ENCODE measurements at places on chromosomes 4 and X.
A peak's percentile ranks its signal among the peaks of the same experiment; 100 is the strongest.

- DNase-seq: no peak
Observed at GRCh38 chr4:118790544-118790943, 45.4 kb downstream of the SEC24D start.

GRCh38 chr4:119097282-119097900 is 38.2 kb upstream of the MYOZ2 start:
- no peak for DNase-seq

DNA sequence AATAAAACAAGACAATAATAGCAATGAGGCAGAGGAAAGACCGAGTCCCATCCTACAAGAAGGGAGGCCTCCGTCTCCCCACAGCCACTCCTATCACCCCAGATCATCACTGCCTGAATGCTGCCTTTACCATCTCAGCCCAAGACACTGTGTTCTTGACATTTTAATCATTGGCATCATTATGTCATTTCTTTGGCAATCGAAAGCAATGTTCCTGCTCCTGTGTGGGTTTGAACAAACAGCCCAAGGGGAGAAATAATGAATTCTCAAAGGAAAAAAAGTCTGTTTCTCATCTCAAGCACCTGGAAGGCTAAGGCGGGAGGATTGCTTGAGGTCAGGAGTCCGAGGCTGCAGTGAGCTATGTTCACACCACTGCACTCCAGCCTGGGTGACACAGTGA is 73.0 kb upstream of the ACSL1 start:
- DNase-seq: no peak

GRCh38 chrX:46178763-46179162 is 366.5 kb downstream of the ZNF674 start:
- DNase-seq: no peak

DNA sequence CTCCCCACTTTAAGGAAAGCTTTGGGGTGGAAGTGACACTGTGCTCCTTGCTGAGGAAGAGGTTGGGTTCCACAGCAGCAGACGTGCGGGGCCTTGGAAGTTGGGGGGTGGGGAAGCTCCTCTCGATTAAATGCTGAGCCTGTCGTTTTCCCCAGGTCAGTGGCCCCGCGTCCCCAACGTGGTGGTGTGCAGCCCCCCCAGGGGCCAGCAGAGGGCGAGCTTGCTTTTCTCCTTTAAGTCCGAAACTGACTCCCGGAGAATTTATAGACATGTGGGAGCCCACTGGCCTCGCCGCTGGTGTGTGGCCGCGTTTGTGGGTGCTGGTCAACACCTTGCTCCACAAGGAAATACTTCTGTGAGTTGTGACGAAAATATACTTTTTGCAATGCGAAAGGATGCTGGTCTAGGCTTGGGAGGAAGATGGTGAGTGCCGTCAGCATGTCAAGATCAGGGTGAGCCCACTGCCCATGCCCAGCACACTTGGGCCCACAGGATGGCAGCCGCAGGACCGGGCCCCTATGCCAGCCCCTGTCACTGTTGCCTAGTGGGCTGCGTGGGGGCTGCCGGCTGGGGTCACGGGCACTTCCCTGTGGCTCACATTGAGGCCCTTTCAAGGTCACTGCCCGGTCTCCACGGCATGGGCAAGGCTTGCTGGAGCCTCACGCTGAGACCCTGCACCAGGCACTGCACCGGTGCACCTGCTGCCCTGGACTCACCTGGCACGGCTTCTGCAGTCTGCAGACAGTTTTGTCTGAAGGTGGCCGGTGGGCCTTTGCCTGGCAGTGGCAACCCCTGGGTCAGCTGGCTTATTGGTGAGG is 9.4 kb downstream of the UVSSA start:
- peak; percentile 76 for DNase-seq

DNA sequence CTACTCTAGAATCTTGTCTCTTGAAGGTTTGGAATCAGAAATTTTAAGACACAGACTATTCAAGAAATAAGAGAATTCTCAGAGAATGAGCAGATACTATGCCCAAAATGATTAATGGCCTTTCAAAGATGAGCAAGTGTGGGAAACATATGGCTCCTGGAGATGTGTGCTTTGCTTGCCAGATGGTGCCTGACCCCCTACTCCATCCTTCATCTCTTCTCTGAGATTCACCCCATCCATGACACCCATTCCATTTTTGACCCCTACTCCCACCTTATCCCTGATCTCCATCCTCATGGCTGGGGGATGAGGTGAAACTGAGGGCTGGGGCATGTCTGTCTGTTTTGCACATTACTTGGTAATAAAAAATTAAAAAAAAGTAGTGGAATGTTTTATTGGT is 75.5 kb downstream of the GPC3 start:
- no peak for DNase-seq

DNA sequence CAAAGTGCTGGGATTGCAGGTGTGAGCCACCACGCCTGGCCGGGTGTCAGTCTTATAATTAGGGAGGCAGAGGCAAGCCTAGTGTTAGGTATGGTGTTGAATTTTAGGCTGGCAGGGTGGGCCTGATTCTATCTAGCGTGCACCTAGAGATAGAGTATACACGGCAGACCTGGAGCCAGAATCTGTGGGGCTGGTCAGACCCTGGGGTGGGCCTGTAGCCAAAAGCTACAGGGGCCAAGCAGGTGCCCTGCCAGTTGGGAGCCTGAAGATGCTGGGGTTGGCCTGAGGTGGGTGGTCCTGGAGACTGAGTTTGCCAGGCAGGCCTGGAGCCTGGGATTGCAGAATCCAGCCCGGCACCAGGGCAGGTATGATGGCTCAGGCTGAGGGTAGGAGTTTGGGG is 1580.3 kb downstream of the ARAP2 start:
- DNase-seq: no peak

DNA sequence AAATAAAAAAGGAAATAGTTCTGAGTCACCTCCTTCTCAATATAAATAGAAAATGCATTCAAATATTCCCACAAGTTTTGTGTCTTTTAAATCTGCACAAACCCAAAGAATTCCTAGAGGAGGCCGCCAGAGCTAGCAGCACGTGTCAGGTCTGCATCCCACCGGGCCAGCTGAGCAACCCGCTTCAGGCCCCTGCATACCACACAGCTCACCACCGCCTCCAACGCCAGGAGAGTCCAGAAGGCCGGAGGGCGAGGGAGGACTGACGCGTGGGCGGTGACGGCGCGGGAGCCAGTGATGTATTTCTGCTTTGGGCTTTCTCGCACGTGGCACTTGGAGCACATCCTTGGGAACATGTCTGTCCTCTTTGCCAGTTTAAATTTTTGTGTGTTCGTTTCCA is 61.9 kb upstream of the CLDN34 start:
- DNase-seq: peak; percentile 42

- no peak for DNase-seq
Observed at GRCh38 chrX:17278961-17279360, 96.0 kb upstream of the NHS start.

DNA sequence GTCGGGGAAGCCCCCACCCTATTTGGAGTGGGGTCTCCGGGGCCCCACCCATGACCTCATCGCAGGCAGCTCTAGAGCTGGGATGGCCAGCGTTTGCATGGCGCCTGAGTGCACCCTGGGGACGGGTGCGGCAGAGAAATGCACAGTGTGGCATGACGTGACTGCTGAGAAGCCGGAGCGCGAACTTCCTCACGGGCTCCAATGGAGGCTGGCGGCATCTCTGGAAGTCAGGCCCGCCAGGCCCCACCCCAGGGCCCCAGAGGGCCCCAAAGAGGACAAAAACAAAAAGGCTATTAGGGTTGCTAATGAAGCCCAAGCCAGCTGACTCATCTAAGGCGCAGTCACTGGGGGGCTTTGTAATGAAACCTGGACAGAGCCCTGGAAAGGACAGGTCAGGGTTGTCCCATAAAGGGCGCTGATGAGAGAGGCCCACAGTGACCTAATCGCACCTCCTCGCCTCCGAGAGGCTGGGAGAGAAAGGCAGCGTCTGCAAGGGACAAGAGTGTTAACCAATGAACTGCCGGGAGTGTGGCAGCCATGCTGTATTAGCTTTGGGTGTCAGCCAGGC is 86.0 kb upstream of the C1QTNF7 start:
- DNase-seq: no peak

- no peak for DNase-seq
Observed at GRCh38 chr4:176755001-176755400, 37.7 kb downstream of the VEGFC start.

DNA sequence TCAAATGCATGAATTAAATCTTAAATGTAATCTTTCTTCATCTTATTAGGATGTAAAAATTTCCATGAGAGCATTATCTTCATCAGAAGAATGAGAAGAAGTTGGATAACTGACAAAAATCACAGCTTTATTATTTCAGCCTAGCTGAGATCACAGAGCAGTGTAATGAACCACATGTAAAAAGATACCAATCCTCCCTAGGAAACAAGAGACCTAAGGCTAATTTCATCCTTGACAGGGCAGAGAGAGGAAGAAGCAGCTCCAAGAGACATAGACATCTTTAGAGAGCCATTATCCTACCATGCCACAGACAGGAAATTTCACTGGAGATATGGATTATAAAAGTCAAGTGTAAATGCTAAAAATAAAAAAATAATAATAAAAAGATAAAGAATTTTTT is 40.9 kb upstream of the IL15 start:
- DNase-seq: no peak

DNA sequence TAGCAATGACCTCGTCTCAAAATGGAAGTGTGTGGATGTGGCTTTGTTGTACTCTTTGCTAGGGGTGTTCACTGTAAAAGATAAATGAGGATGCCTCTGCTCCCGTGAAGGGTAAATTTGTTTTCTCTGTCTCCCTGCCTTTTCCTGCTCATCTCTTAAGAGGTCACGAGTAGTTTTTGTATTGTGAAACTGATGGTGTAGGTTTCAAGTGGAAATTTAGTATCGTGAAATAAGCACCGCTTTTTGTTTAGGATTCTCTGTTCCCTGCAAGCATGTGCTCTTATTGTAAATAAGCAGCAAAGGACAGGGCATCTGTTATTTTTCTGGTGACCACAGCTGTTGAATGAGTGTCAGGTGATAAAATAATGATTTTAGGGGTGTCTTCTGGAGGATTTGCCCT is 104.6 kb downstream of the PHEX start:
- DNase-seq: no peak

DNA sequence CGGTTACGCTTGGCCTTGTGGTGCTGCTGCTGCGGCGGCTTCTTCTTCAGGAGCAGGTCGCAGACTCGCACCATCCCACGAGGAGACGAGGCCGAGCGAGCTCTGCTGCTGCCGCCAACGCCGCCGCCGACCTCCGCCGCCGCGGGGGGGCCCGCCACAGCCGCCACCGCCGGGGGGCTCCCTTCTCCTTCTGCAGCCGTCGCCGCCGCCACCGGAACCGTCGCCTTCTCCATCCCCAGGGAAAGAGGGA is 237 bp downstream of the ANKRD17 start:
- no peak for DNase-seq

DNA sequence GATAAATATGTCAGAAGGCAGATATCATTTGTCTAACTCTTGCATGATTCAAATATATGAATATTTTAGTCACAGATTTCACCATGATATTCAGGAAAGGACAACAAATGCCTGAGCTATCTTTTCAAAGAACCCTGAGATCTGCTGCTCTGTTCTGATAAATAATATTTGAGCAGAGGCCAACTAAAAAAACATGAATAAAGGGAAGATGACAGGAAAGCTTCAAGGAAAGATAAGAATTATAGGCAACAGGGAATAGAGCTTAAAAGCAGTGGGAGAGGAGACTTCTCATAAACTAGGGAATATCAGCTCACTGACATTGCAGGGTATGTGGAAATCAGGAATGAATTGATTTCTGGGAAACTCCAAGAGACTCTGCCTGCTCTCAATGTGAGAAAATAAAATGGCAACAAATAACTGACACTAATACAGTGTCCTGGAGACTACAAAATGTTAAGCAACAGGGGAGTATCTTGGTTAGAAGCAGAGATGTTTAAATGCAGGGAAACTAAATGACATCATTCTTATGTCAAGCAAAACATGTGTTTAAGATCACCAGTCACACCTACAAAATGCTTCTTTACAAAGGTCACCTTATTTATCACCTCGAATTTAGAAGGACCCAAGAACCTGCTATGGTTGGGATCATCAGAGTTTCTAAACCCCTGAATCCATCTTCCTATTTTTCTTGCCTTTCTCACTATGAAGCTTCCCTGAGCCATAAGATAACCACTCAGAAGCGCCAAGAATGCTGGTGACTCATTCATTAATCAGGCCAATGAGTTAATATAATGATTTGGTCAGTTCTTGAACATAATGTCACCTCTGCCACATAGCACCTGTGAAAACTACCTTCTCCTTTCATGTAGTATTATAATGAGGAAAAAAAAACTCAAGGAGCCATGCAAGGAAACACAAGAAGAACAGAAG is 78.1 kb downstream of the NDST3 start:
- no peak for DNase-seq

DNA sequence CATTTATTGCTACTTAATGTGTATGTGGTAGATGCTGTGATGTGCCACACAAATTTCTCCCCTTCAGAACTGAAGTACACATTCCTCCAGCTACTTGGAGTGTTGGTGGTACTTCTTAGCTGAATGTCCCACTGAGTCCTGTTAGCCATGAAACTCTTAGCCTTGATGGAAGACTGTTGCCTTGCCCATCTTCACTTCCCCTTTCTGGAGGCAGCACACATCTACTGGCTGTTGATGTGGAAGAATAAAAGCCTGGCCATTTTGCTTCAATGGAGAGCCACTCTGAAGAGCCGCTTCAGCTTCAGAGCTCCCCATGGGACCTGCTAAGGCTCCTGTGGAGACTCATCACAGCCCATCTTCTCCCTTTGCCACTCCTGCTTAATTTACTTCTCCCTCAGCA is 157.7 kb upstream of the PITX2 start:
- no peak for DNase-seq

DNA sequence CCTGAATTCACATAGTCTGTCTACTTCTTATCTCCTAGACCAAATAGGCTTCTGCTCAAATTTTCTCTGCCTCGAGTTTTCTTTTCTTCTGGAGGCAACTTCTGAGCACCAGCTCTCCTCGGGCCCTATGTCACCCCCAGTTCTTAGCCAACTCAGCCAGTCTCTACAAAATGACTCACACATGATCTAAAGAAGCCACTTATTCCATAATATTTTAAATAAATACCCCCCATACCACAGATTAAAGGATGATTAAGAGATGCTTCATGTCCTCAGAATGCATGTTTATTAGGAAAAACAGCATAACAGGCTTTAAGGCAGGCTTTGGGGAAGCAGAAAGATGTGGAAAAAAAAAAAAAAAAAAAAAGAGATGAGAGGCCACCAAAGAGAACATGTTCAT is 36.6 kb upstream of the DDX53 start:
- DNase-seq: no peak

DNA sequence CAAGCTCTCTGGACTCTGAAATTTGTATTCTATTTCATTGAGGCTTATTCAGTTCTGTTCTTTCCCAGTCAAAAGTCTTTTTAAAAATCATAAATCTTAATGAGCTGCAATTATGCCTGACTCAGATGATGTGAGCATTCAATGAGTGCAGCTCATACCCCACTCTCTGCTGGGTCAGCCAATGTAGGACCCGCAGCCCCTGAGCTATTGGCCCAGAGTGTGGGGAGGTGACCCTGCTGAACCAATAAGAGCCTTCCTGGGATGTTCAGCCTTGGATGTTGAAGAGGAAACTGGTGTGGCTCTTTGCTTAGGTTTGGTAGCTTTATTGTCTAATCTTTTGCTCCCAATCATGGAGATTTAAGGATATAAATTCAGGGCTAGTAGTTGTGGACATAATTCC is 12.1 kb upstream of the TCEAL4 start:
- DNase-seq: no peak

GRCh38 chrX:126701380-126701779 is 118.1 kb upstream of the PRR32 start:
- no peak for DNase-seq

GRCh38 chr4:153126137-153126536 is 78.1 kb upstream of the TRIM2 start:
- DNase-seq: no peak

GRCh38 chrX:17410651-17411050 is 35.7 kb downstream of the NHS start:
- no peak for DNase-seq

GRCh38 chr4:66795724-66796123 is 749.6 kb downstream of the CENPC start:
- DNase-seq: no peak

Measured in ELF-1 (cell line).